Mammary microvascular endothelial cell (primary cell): ENCODE measurements at places on chromosomes 4 and X. TPM values are rescaled to one million over a fixed set of nuclear protein-coding genes. Genes with fewer than 3 reads are reported as not detected.

Gene BEX2
- 0.73 and 1.7 TPM in 2 replicates for total RNA-seq

Gene LINC00632
- 2.1 and 2.3 TPM in 2 replicates for total RNA-seq

Gene TRIM60
- not detected in 2 replicates for total RNA-seq

Gene PNMA5
- total RNA-seq = not detected in 2 replicates

Gene PARM1
- total RNA-seq = 0.07 and 0.15 TPM in 2 replicates

Gene MAGEA6
- not detected in 2 replicates for total RNA-seq

Gene SOD3
- total RNA-seq = 0.07 TPM in 1 of 2 replicates, not detected in the other

Gene OTUD6A
- not detected in 2 replicates for total RNA-seq

Gene GLOD5
- total RNA-seq = not detected in 2 replicates

Gene GAGE12H
- not detected in 2 replicates for total RNA-seq

Gene KDM6A
- total RNA-seq = 11.1 and 12.1 TPM in 2 replicates

Gene MAGEC2
- total RNA-seq = not detected in 2 replicates

Gene CYLC1
- total RNA-seq = not detected in 2 replicates

Gene TIGD4
- 0.07 and 0.25 TPM in 2 replicates for total RNA-seq

Gene CLDN22
- total RNA-seq = not detected in 2 replicates

Gene ASB5
- total RNA-seq = not detected in 2 replicates

Gene SPARCL1
- total RNA-seq = 58.5 and 60.4 TPM in 2 replicates

Gene C1QTNF7
- not detected in 2 replicates for total RNA-seq

Gene P2RY8
- total RNA-seq = 0.67 and 1.7 TPM in 2 replicates

Gene PASD1
- not detected in 2 replicates for total RNA-seq

Gene CNKSR2
- not detected in 2 replicates for total RNA-seq

Gene HTN1
- total RNA-seq = 1.1 and 6.1 TPM in 2 replicates

Gene SORBS2
- 185 and 188 TPM in 2 replicates for total RNA-seq

Gene EREG
- total RNA-seq = under 0.01 and 0.10 TPM in 2 replicates

Gene MAGEA2
- not detected in 2 replicates for total RNA-seq

Gene RAB40A
- total RNA-seq = not detected in 2 replicates

Gene HS3ST1
- 0.98 and 5.0 TPM in 2 replicates for total RNA-seq

Gene MTTP
- total RNA-seq = not detected in 2 replicates

Gene FAM184B
- total RNA-seq = not detected in 2 replicates

Gene RBM46
- not detected in 2 replicates for total RNA-seq

Gene CFAP99
- total RNA-seq = not detected in 2 replicates

Gene FAM47E
- total RNA-seq = not detected in 2 replicates

Gene PDCL2
- not detected in 2 replicates for total RNA-seq

Gene AWAT2
- not detected in 2 replicates for total RNA-seq
